Kidney capillary endothelial cell (primary cell): ENCODE measurements at places on chromosomes 6 and 20.

GRCh38 chr6:158472447-158472846, 87.4 kb upstream of the TMEM181 start:
- no peak for DNase-seq

DNA sequence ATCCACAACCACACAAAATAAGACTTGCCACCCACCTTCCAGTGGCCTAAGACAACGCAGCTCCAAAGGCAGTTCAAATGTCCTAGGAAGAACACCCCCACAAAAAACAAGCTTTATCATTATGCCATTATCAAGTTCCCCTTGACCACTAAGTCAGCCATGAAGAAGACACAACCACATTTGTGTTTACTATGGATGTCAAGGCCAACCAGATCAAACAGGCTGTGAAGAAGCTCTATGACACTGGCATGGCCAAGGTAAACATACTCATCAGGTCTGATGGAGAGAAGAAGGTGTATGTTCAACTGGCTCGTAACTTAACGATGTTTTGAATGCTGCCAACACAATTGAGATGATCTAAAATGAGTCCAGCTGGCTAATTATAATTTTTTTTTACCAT, 26.1 kb downstream of the SEC63 start:
- no peak for DNase-seq

DNA sequence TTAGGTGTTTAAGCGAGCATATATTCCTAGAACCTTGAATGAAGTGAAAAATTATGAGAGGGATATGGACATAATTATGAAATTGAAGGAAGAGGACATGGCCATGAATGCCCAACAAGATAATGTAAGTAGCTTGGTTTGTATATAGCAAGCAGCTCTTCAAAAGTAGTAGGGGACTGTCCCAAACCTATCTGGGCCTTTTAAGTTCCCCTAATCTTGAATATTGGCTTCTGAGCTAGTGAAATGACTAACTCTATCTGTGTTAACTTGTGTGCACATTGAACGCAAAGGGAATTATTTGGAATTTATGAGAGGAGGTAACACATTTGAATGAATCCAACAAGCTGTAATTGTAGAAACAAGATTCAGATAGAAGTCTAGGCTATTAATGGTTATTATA, 21.7 kb downstream of the RIOK1 start:
- no peak for DNase-seq

- peak; percentile 71 for DNase-seq
Measured at GRCh38 chr20:38674092-38674764, 50.1 kb upstream of the SLC32A1 start.

DNA sequence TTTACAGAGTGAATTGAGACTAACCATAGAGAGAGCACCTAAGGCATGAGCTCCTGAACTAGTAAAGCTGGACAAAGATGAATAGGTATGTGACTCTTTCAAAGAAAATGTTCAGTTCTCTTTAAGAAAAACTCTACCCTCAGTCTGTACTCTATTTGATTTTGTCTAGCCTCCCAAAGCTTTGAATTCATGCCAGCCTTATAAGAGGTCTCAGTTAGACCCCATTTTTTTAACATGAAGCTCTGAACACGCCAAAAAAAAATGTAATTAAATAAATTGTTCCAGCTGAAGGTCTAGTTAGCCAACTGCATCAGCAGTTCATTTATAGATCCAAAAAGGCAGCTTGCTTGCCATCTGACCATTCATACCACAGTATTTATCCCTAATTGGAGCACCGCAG, 71.6 kb downstream of the COL9A1 start:
- DNase-seq: no peak

- DNase-seq: no peak
Measured at GRCh38 chr20:329851-330232, 4.5 kb downstream of the SOX12 start.
